ENCODE measurements at places on chromosomes 11 and 22. TPM values are rescaled to one million over a fixed set of nuclear protein-coding genes. Genes with fewer than 3 reads are reported as not detected.
A peak's percentile ranks its signal among the peaks of the same experiment; 100 is the strongest.

DNA sequence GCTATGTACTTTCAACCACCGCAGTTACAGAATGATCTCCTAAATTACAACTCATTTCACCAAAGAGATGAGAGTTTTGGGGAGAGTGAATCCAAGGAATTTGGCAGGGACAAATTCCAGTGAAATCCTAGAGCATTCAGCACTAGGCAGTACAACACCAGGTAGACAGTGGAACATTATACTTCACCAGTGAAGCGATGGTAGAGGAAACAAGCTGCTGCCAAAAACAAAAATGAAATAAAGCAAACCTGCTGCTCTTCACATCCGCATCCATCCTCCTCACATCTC, 16.9 kb downstream of the SMCO4 start:
- no peak for DNase-seq

DNA sequence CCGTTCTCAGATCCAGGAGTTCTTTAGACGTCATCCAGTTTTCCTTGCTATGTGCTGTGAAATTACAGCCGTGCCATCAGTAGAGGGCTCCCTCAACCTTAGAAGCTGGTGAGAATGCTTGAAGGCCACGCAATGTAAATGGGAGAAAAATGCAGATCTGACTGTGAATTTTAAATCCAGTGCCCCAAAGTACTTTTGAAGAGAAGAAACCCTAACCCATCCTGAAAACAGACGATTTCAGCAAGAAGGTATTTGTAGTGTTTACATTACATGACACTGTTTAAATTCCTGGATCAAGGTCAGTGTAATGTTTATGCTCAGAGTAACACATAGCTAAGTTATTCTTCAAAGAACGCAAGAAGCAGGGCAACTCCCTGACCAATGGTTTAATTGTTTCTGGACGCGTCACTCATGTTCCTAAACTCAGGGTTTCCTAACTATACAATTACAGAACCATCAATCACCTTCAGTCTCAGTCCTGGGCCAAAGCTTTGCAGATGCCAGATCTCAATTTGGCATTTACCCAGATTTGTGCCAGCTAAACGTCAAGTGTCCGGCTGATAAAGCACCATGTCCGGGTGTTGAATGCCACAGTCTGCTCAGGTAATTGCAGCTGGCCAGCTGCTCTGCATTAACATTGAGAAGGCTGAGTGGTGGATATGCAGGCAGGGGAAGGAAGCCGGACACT, 38.2 kb downstream of the ADAMTS8 start:
- peak; percentile 84 for DNase-seq

DNA sequence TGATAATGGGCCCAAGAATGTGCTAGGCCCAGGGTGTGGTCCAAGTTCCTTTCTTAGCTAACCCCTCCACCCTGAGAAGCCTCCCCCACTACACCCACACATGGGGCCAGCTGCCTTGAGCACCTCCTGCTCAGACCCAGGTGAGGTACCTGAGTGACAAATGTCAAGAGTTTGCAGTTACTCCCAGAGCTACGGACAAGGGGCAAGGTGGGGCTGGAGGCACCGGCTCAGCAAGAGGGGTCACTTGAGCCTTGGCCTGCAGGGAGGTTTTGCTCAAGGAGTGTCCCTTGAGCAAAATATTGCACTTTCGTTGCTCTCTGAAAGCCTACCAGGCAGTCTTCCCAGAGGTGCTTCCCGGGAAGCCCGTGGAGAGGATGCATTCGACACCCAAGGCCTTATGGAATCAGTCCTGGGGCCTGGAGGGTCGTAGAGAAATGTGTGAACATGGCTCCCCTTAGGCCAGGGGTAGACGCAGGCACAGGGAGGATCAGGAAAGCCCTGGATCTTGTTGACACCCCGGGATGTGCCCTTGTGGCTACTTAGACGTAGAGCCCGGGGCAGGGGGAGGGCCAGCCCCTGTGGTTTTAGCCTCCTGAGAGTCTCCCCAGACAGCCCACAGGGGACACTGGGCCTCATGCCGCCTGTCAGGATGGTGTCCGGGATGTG, 114.2 kb downstream of the KCNQ1 start:
- no peak for DNase-seq

DNA sequence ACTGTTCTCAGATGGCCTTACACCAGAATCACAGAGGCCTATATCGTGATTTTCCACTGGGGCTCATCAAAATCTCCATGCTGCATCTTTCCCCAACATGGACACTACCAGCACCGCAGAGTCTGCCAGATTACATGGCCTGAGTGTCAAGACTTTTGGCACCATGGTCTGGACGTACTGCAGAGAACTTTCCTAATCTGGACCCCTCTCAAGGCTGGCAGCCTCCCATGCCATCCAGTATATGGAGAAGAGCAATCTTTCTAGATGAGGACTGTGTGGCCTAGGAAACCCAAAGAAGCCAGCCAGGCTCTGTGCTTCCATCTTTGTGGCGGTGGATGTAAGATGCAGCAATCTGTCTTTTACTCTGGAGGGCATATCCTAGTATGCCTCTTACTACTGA, 139.2 kb downstream of the ADAMTS15 start:
- DNase-seq = no peak

APOA4 gene
- total RNA-seq = not detected

GRCh38 chr11:96960926-96961325, 571.1 kb downstream of the JRKL start:
- no peak for DNase-seq

DNA sequence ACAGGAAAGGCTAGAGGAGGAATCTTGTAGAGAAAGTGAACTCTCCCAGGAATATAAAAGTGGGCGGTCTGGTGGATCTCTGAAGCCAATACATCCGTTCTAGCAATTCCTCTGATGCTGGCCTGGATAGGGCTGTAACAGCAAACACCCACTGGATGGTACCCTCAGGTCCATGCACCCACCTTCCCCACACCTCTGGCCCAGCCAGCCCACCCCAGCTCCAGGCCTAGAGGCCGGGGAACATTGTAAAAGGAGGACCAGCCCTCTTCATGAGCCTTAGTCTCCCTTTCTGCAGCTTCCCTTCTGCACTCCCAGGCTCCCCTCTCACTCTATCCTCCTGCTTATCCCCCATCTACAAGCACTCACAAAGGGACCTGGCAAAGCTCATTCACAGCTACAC, 443.9 kb downstream of the BUD13 start:
- no peak for DNase-seq

OR8G5 gene
- not detected for total RNA-seq
